Mesothelial cell of epicardium (in vitro differentiated cells): ENCODE measurements at places on chromosomes 13 and 19. TPM values are rescaled to one million over a fixed set of nuclear protein-coding genes. Genes with fewer than 3 reads are reported as not detected.
A peak's percentile ranks its signal among the peaks of the same experiment; 100 is the strongest.

- DNase-seq = no peak
These were observed 86.5 kb downstream of the ATP11A start for GRCh38 chr13:112776354-112776753.

- DNase-seq = no peak
These were observed 34.0 kb downstream of the ITM2B start for GRCh38 chr13:48266701-48267639.

GRCh38 chr13:102405499-102406100 is 3.8 kb upstream of the FGF14 start:
- no peak for DNase-seq

DNA sequence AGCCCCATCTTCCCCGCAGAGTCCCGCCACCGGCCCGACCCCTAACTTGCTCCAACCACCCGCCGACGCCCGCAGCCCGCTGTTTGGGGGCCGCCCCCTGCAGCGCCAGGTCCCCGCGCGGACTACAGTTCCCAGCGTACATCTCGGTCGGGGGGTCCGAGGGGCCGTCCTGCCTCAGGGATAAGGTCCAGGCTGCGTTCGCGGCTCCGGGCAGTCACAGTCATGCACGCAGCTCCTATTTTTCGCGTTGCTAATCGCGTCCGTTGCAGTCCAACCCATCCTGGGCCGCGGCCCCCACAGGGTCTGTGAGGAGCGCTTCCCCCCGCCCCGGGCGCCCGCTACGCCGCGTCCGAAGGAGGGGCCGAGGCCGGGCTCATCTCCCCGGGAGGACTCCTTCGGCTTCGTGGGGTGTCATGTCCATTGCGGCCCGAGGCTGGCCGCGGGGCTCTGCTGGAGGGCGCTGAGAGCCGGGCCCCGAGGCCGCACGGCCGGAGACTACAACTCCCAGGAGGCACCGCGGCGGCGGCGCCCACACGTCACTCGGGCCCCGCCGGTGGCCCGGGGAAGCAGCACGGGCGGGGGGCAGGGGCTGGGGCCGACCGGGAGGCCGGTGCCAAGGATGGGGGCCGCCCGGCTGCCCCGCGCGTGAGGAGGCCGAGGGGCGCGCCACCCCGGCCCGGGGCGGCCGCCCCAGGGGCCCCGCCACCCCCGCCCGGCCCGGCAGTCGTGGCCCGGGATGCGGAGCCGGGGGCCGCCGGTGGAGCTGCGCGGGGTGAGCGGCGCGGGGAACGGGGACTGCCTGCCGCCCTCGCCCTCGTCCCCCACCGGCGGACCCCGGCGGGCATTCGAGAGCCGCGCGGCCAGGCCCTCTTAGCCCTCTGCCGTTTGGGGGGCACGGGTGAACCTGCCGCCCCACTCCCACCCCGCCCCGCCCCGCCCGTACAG is at the start of gene MAP3K10:
TSS of gene MAP3K10 (plus strand) at position 536 of the 945 bp plus-strand sequence. CDS start 606 bp downstream, outside the sequence.
- peak; percentile 74 for DNase-seq

DNA sequence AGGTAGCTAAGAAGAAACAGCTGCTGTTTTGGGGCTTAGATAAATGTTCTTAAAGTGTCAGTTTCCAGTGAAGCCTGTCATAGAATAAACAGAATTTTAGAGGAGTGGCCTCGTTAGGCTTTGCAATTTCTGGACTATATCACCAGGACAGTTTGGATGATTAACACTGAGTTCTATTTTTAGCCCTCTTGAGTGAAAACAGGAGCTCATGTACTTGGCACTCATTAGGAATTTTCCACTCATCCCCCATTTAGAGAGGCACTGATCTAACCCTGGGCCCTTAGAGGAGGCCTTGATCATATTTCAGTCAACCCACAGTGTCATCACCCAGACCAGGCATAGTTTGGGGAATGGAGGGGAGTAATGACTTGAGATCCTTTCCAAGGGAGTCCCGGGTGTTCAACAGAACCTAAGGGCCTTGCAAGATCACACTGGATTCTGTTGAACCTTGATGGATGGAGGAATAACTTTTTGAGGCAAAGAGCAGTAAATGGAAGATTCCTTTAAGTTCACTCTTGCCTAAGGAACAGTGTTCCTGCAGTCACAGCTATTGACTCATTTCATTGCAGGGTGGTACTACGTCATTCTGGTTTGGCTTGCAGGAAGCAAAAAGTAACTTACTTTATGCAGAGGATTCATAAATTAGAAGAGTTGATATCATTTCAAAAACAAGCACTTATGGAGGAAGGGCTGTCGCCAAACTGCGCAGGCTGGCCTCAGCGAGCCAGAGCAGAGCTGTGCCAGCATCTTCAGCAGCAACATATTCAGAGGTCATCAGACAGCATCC is 160.2 kb downstream of the SLC7A1 start:
- no peak for DNase-seq

- no peak for DNase-seq
These were observed 683.9 kb upstream of the KLHL1 start for GRCh38 chr13:70792121-70792520.

GRCh38 chr19:41570639-41571112 is 5.3 kb upstream of the CEACAM21 start:
- no peak for DNase-seq

DNA sequence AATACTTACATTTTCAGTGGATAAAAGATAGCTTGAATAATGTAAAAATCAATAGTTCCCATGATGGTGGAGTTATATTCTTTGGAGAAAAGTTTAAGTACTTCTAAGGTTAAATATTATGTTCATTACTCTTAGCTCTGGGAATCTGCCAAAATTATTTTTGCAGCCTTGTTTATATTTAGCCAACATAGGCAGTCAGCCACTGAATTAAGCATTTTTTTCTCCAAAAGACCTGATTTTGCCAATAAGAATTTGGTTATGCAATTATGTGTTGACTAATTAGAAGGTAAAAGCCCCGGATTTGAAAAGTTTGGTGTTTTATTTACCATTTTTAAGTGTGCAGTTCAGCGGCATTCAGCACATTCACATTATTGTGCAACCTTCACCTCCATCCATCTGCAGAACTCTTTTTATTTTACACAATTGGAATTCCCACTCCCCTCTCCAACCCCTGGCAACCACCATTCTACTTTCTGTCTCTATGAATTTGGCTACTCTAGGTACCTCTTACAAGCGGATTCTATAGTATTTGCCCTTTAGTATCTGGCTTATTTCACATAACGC is 90.1 kb upstream of the C1QTNF9B start:
- DNase-seq = no peak

GRCh38 chr13:101989798-101990350 is 412.0 kb downstream of the FGF14 start:
- no peak for DNase-seq

DNA sequence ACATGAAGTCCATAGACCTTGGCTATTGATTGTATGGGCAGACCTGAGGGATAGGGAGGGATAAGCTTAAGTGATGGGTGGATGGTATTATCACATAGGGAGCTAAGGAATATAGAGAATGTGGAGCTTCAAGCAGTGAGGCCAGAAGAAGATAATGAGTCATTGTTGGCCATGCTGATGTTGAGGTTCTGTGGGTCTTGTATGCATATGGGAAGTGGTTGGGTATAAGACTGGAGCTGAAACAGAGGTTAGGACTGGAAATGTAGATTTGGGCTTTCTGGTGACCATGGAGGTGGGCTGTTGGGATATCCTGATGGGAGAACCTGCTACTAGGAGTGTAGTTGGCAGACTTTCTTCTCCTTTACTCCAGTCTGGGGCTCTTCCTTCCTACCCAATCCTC is 73.7 kb upstream of the TSC22D1 start:
- no peak for DNase-seq

GRCh38 chr19:14248578-14249011 is 42.6 kb upstream of the ADGRL1 start:
- peak; percentile 78 for DNase-seq

DNA sequence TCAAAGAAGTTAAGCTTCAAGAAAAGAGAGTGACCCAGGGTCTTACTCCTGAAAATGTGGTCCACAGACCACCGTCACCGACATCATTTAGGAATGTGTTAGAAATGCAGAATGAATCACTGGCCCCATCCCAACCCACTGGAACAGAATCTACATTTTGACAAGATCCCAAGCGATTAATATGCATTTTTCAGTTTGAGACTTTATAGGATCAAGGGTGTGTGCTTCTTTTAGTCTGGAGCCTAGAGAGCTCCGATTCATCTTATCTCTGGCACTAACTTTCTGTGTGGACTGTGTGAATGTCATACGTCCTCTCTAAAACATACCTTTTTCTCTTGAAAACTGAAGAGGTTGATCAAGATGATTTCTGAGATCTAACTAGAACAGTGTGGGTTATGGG is 484.8 kb downstream of the MYO16 start:
- no peak for DNase-seq

- no peak for DNase-seq
These were observed 30.6 kb downstream of the GPX4 start for GRCh38 chr19:1134431-1134830.

GRCh38 chr19:30762651-30763050 is 390.5 kb downstream of the ZNF536 start:
- DNase-seq = no peak

- no peak for DNase-seq
These were observed 698.7 kb downstream of the SLITRK1 start for GRCh38 chr13:83183439-83184149.

DNA sequence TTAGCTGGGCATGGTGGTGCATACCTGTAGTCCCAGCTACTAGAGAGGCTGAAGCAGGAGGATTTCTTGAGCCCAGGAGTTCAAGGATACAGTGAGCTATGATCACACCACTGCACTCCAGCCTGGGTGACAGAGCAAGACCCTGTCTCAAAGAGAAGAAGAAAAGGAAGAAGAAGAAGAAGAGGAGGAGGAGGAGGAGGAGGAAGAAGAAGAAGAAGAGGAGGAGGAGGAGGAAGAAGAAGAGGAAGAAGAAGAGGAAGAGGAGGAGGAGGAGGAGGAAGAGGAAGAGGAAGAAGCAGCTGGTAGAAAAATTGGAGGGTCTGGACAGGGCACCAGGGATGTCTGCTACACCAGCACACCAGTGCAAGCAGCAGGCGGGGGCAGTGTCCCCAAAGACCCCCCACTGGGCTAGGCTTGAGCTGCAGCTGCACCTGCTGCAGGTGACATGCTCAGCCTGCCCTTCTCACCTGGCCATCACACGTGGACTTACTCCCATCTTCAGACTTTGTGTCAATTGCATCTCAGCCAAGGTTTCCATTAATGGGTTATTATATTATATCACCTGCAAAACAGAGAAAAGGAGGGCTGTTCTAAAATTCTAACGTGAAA is 180.9 kb upstream of the ZNF507 start:
- no peak for DNase-seq

- DNase-seq = no peak
These were observed 20.0 kb upstream of the WDFY2 start for GRCh38 chr13:51564252-51564651.

- DNase-seq = no peak
These were observed 6.3 kb downstream of the BICRA start for GRCh38 chr19:47615230-47615629.

GRCh38 chr13:23844132-23844531 is 45.1 kb downstream of the MIPEP start:
- DNase-seq = no peak

DNA sequence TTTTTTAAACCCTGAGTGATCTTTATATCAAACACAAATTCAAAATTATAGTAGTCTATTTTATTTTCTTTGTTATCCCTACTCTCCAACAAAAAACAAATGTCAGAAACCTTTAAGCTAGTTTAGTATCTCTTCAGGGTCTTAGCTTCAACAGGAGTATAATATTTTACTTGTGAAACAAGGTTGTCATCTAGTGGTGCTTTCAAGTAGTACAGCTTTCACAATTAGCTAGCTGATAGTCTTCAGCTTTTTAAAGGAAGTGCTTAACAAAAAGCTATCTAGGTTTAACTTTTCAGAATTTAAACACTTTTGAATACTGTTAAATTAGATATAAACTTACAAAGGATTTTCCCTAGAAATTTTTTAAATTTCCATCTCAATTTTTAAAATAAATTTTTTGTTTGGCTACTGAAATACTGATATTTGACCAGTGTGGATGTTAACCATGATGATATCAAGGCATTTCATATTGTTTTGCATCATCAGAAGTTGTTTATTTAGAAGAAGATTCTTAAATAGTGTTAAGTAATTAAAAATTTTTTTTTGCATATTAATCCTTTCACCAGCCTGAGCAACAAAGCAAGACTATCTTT is 34.2 kb downstream of the TDRD3 start:
- no peak for DNase-seq

DNA sequence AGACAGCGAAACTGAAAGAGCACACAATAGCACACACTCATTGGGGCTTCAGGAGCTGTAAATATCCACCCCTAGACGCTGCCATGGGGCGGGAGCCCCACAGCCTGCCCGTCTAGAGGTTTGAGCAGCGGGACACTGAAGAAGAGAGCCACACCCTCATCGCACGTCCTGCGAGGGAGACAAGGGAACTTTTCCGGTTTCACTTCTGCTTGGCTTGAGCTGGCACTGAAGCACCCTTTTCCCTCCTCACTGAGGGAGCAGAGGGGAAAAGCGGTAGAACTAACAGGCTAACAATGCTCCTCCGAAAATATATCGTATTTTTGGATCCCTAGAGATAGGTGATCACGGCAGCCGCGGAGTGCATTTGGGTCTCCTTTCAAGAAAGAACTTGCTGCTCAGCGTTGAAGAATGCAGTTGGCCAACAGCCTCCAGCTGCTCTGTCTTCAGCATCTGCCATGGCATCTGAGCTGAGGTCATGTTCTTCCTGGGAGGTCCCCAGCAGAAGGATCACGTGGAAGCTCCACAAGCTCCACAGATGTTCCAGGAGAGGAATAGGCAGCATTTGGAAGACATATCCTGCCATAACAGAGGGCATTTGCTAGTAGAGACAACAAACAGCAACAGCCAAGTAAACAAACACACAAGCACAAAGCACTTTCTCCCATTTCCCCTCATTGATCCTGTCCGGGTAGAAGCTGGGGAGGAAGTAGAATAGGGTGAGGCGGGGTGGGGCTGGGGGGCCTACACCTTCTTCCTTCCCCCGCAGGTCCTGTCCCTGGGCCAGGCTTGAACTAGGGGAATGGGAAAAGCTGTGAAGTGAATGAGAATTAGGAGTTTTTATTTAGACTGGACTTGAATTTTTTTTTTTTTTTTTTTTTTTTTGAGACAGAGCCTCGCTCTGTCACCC is 44.8 kb upstream of the ALOX5AP start:
- no peak for DNase-seq

DNA sequence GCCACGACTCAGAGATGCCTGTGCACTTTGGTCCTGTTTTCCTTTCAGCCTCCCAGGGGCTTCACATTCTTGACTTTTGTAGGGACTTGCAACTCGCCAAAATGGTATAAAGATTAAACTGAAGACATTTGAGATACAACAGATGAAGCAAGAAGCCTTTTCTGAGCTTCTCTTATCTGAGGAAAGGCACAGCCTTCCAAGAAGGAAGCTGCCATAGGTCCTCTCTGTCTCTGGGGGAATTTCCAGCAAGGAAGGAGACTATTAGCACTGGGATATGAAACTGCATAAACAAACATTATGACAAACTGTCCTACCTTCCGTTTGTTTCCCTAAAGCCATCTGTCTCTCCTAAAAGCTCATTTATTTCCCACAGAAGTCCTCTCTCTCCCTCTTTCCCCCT is 39.3 kb downstream of the TGDS start:
- DNase-seq = no peak

The CCL25 gene
- total RNA-seq = 0.29 to 0.42 TPM in 2 of 3 replicates, not detected in the other

The TMEM255B gene
- total RNA-seq = 1.1 to 1.7 TPM (median 1.6 TPM) in 3 replicates

The FGF22 gene
- total RNA-seq = 0.25 to 0.38 TPM in 2 of 3 replicates, not detected in the other

The LPAR2 gene
- total RNA-seq = 84.2 to 93.4 TPM (median 87.1 TPM) in 3 replicates

The METTL21C gene
- not detected in 3 replicates for total RNA-seq

The VN1R4 gene
- total RNA-seq = not detected in 3 replicates

The GJB6 gene
- 28.6 to 35.4 TPM (median 32.7 TPM) in 3 replicates for total RNA-seq

The CALR3 gene
- total RNA-seq = not detected in 3 replicates

The ZNF284 gene
- 5.0 to 5.6 TPM (median 5.3 TPM) in 3 replicates for total RNA-seq

The UBAC2 gene
- 61.8 to 64.3 TPM (median 62.3 TPM) in 3 replicates for total RNA-seq

The MATK gene
- 3.7 to 5.0 TPM (median 4.0 TPM) in 3 replicates for total RNA-seq

The FPR3 gene
- not detected in 3 replicates for total RNA-seq

The KLK4 gene
- not detected in 3 replicates for total RNA-seq

The SULT2A1 gene
- 0.13 TPM in 1 of 3 replicates, not detected in the others for total RNA-seq

The CAPN12 gene
- total RNA-seq = 6.1 to 6.8 TPM (median 6.7 TPM) in 3 replicates
